ENCODE measurements at places on chromosomes 11 and 22.

DNA sequence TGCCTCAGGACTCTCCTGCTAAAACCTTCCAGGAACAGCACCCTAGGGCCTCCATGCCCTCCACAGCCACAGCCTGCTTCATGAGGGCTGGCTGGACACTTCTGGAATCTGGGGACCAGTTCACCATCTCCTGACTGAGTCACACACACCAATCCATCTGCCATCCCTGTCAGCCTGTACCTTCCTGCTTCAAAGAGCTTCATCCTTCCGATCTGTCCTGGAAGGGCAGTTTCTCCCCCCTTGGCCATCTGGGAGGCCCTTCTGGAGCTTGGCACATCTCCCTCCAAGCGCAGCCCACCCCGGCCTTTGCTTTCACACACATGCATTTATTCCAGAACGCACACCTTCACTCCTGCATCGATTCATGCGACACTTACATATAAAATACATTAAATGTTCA lies 13.0 kb downstream of the APBB1 start:
- DNase-seq = no peak

- no peak for DNase-seq
These were observed 204.8 kb downstream of the SWAP70 start for GRCh38 chr11:9868641-9869040.

DNA sequence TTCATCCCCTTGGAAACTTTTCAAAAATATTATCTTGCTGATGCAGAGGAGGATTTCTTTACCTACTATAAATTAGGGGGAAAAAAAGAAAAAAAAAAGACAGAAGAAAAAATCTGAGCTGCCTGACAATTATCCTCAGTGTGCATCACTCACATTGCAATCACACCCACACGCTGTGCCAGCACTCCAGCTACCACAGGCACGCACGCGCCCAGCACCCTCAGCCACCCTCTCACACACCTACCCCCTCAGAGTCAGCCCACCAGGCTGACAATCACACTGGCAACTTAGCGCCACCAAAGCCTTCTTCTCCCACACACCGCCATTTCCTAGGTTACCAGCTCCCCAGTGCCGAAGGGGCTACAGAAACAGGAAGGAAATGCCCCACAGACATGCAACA lies 236.1 kb downstream of the KCNA4 start:
- DNase-seq = no peak

DNA sequence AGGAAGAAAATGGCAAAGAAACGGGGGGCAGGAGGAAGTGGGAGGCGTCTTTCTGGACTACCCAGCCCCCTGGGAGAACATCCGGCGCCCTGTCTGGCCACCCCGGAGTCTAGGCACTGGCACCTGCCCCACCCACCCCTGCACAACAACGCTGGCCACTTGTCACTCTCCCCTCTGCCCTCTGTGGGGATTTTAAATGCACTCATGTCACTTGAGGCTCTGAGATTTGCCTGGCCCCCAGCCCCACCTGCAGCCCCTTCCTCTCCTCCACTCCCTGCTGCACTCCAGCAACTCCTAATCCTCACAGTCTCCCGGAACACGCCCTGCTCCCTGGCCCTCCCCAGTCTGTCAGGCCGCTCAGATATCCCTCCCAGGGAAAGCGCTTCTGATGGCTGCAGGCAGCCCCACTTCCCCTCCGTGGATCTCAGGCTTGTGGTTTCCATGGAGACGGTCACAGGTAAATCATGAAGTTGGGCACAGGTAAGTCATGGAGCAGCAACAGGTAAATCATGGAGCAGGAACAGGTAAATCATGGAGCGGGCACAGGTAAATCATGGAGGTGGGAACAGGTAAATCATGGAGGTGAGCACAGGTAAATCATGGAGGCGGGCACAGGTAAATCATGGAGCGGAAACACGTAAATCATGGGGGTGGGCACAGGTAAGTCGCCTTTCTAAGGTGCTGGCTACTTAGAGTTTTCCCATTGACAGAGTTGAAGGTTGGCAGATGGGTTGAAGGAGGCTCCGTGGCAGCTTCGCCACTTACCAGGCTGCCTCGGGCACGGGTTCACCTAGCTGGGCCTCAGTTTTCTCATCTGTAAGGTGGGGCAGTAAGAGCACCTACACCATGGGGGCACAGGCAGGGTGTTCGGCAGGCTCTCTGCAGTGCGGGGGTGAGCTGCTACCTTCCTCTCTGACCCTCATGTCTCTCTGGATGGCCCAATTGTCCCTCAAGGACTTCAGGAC lies 79.0 kb upstream of the SHISAL1 start:
- DNase-seq = no peak
